Endothelial cell of coronary artery (primary cell): ENCODE measurements at places on chromosomes 12 and 14. TPM values are rescaled to one million over a fixed set of nuclear protein-coding genes. Genes with fewer than 3 reads are reported as not detected.

PCED1B gene
- 0.45 and 0.66 TPM in 2 replicates for total RNA-seq

ZC2HC1C gene
- total RNA-seq, result 0.90 and 0.94 TPM in 2 replicates

ALDH6A1 gene
- 14.9 and 15.3 TPM in 2 replicates for total RNA-seq

AGAP2 gene
- under 0.01 and 0.09 TPM in 2 replicates for total RNA-seq

IFI27 gene
- total RNA-seq, result 168 and 327 TPM in 2 replicates

ADGRD1 gene
- total RNA-seq, result 0.09 and 2.1 TPM in 2 replicates

GYS2 gene
- not detected in 2 replicates for total RNA-seq

PPFIA2 gene
- total RNA-seq, result not detected in 2 replicates

KRT3 gene
- total RNA-seq, result not detected in 2 replicates

SIX6 gene
- not detected in 2 replicates for total RNA-seq

IQSEC3 gene
- not detected in 2 replicates for total RNA-seq

CCDC85C gene
- 13.3 and 21.9 TPM in 2 replicates for total RNA-seq

PLA2G1B gene
- not detected in 2 replicates for total RNA-seq

APOF gene
- not detected in 2 replicates for total RNA-seq

CRIP1 gene
- 0.45 and 0.75 TPM in 2 replicates for total RNA-seq

NEUROD4 gene
- not detected in 2 replicates for total RNA-seq

LUM gene
- 0.18 and 1.2 TPM in 2 replicates for total RNA-seq

MLF2 gene
- 78.1 and 83.2 TPM in 2 replicates for total RNA-seq

HSP90B1 gene
- 799 and 934 TPM in 2 replicates for total RNA-seq

TC2N gene
- total RNA-seq, result under 0.01 TPM in 1 of 2 replicates, not detected in the other

LHX5 gene
- not detected in 2 replicates for total RNA-seq

TESPA1 gene
- total RNA-seq, result not detected in 2 replicates

CELA1 gene
- not detected in 2 replicates for total RNA-seq

HCAR3 gene
- not detected in 2 replicates for total RNA-seq

OR4E2 gene
- not detected in 2 replicates for total RNA-seq

SMARCC2 gene
- 42.2 and 53.4 TPM in 2 replicates for total RNA-seq

DAO gene
- not detected in 2 replicates for total RNA-seq

C14orf180 gene
- total RNA-seq, result not detected in 2 replicates

PTGER2 gene
- 1.4 TPM in 1 of 2 replicates, not detected in the other for total RNA-seq

GLI1 gene
- 0.45 TPM in 1 of 2 replicates, not detected in the other for total RNA-seq

CERS5 gene
- total RNA-seq, result 36.0 and 56.7 TPM in 2 replicates

KRT1 gene
- total RNA-seq, result not detected in 2 replicates

BRF1 gene
- total RNA-seq, result 40.8 and 43.6 TPM in 2 replicates

FAM186B gene
- total RNA-seq, result 0.09 TPM in 2 replicates

CLEC4D gene
- not detected in 2 replicates for total RNA-seq

TAS2R19 gene
- total RNA-seq, result 3.4 and 8.8 TPM in 2 replicates

DNAL1 gene
- total RNA-seq, result 4.8 and 6.7 TPM in 2 replicates

SERPINA5 gene
- 1.2 and 3.3 TPM in 2 replicates for total RNA-seq

IGF1 gene
- total RNA-seq, result 0.09 and 0.28 TPM in 2 replicates

LPCAT3 gene
- 4.5 and 5.4 TPM in 2 replicates for total RNA-seq
